K562 (cell line): ENCODE measurements at places on chromosomes 7 and 10. TPM values are rescaled to one million over a fixed set of nuclear protein-coding genes. Genes with fewer than 3 reads are reported as not detected.

- H3K36me3 ChIP-seq: no peaks in the 10 kb centered on the region
- peaks cover 11% of the 10 kb centered on the region for H3K4me1 ChIP-seq
- no peak overlapping the region for H3K4me3 ChIP-seq
- no peak for DNase-seq
- H3K27me3 ChIP-seq: no peaks in the 10 kb centered on the region
Observed at GRCh38 chr7:66604198-66604597, 24.5 kb upstream of the KCTD7 start.

GRCh38 chr7:142353147-142354060 is 95.5 kb upstream of the PRSS58 start:
- no peak overlapping the region for H3K27ac ChIP-seq
- peaks cover 21% of the 10 kb centered on the region; the same call in 1 of the 2 replicates for H3K27me3 ChIP-seq
- DNase-seq: no peak
- no peaks in the 10 kb centered on the region for H3K36me3 ChIP-seq
- no peak overlapping the region for H3K4me3 ChIP-seq

- no peaks in the 10 kb centered on the region for H3K4me1 ChIP-seq
- no peaks in the 10 kb centered on the region for H3K27me3 ChIP-seq
- no peaks in the 10 kb centered on the region for H3K36me3 ChIP-seq
- DNase-seq: no peak
Observed at GRCh38 chr10:64090865-64091264, 569.7 kb downstream of the REEP3 start.

Gene MMRN2
- total RNA-seq: 1.3 and 2.0 TPM in 2 replicates

Gene CUEDC2
- total RNA-seq: 36.0 and 40.1 TPM in 2 replicates

Gene CADPS2
- 0.04 and 0.18 TPM in 2 replicates for total RNA-seq

Gene HELLS
- total RNA-seq: 40.8 and 45.7 TPM in 2 replicates

DNA sequence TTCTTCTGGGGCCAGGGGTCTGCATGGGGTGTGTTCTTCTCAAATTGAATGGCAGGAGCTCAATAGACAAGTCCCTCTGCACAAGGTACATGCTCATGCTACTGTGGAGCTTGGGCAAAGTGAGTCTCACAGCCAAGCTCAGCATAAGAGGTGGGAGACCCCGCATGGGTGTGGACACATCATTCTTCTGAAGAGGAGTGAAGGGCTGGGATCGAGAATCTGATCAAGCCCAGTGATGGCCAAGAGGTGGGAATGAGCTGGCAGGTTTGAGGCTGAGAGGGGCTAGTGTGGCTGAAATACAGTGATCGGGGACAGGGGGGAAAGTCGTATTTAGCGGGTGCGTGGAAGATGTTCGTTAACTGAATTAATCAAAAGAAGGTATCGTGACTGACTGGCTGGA is 32.6 kb downstream of the CDH23 start:
- H3K27me3 ChIP-seq: peaks cover 63% of the 10 kb centered on the region
- H3K4me1 ChIP-seq: no peaks in the 10 kb centered on the region
- no peaks in the 10 kb centered on the region for H3K36me3 ChIP-seq
- no peak overlapping the region for H3K27ac ChIP-seq
- DNase-seq: no peak

Gene ZPBP
- not detected in 2 replicates for total RNA-seq

- no peaks in the 10 kb centered on the region for H3K27me3 ChIP-seq
- H3K4me1 ChIP-seq: peaks cover 4% of the 10 kb centered on the region
- DNase-seq: no peak
- no peak overlapping the region for H3K4me3 ChIP-seq
Observed at GRCh38 chr10:22649390-22649841, 65.0 kb downstream of the PIP4K2A start.

GRCh38 chr10:62554632-62555199 is 180.5 kb downstream of the ZNF365 start:
- no peaks in the 10 kb centered on the region for H3K27me3 ChIP-seq
- H3K4me1 ChIP-seq: no peaks in the 10 kb centered on the region
- peak; percentile 32 for DNase-seq
- H3K27ac ChIP-seq: no peak overlapping the region
- no peaks in the 10 kb centered on the region for H3K36me3 ChIP-seq

Gene KIF5B
- total RNA-seq: 70.2 and 77.9 TPM in 2 replicates

DNA sequence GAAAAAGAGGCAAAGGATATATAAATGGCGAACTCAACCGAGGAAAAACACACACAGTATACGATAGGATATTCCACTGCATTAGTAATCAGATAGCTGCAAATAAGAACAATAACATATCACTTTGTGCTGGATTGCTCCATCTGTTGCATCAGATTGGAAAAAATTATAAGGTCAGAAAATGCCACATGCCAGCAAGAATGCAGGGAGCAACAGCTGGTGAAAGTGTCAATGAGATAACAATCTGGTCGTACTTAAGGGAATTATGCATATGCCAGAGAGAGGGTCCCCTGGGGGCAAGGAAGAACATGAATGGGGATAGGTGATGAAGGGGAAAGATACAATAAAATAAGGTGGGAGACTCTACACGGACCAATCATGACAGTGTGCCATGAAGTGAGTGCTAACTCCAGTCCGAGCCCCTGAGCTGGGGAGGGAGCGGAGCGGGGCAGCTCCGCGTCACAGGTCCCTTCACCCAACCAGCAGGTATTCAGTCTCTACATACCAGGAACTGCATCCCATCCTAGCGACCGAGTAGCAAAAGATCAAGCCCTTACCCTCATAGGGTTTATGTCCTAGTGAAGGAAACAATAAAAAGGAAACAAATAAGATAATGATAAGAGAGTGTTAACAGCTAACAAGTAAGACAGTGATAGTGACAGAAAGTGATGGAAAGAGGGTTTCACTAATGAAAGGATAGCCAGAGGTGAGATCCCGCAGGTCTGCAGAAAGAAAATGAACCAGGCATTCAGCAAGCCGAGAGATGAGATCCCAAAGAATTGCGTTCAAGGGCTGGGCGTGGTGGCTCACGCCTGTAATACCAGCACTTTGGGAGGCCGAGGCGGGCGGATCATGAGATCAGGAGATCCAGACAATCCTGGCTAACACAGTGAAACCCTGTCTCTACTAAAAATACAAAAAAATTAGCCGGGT is 9.4 kb downstream of the MPP7 start:
- H3K27ac ChIP-seq: no peak overlapping the region
- no peak overlapping the region for H3K4me3 ChIP-seq
- no peak for DNase-seq
- peaks cover 8% of the 10 kb centered on the region; the same call in 1 of the 3 replicates for H3K27me3 ChIP-seq

Gene AS3MT
- 0.25 and 0.29 TPM in 2 replicates for total RNA-seq

Gene CYCS
- total RNA-seq: 438 and 485 TPM in 2 replicates

GRCh38 chr10:873020-873419 is 58.5 kb downstream of the LARP4B start:
- H3K4me3 ChIP-seq: no peak overlapping the region
- H3K27me3 ChIP-seq: no peaks in the 10 kb centered on the region
- peaks cover 90% of the 10 kb centered on the region for H3K36me3 ChIP-seq

Gene FKBP9
- 23.7 and 27.2 TPM in 2 replicates for total RNA-seq

DNA sequence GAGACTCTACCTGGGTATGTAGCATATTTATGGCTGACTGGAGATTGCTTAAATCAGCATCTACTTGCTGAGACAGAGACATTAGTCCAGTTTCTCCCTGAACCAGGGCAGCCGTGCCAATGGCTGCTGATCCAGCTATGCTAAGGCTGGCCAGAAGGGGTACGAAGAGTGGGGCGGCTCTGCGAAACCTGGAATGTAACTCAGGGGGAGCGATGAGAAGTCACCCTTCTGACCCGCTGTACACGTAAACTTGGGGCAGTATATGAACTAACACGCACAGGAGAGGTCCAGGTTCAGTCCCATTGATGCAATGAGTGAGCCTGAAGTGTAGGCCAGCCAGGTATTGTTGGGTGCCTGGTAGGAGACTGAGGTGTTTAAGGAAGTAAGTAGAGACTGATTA is 73.7 kb downstream of the PRR15 start:
- H3K27me3 ChIP-seq: no peaks in the 10 kb centered on the region
- no peak overlapping the region for H3K4me3 ChIP-seq
- no peaks in the 10 kb centered on the region for H3K36me3 ChIP-seq

DNA sequence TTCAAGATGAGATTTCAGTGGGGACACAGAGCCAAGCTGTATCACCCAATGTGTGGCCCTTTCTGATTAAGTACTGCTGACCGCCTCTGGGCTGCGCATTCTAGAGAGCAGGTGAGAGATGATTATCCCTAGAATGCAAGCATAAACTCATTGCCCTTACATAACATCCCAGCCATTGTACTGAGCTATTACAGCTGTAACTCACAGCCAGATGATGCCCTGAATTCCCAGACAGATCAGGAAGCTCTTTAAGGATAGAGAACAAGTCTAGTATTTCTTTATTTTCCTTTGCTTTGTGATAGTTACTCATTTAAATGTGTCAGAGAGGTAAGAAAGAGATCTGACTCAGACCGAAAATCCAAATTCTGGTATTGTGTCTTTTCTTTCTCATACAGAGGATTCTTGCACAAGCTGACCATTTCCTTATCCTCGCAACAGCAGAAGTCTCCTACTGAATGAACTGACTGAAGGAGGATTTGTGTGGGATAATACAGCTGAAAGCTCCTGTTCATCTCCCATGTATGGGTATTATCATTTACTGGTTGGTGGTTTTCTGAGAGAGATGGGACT is 58.4 kb downstream of the ZNF22 start:
- no peaks in the 10 kb centered on the region for H3K36me3 ChIP-seq
- H3K4me1 ChIP-seq: no peaks in the 10 kb centered on the region
- no peak overlapping the region for H3K4me3 ChIP-seq
- no peak for DNase-seq

- H3K4me3 ChIP-seq: no peak overlapping the region
- H3K27me3 ChIP-seq: no peaks in the 10 kb centered on the region
- H3K27ac ChIP-seq: no peak overlapping the region
- H3K4me1 ChIP-seq: peaks cover 16% of the 10 kb centered on the region; the same call in 2 of the 3 replicates
- DNase-seq: no peak
- peaks cover under 1% of the 10 kb centered on the region; the same call in 1 of the 3 replicates for H3K36me3 ChIP-seq
Observed at GRCh38 chr10:5655121-5655520, 11.3 kb downstream of the ASB13 start.
